Fibroblast of the aortic adventitia (primary cell): ENCODE measurements at places on chromosomes 12 and 14. TPM values are rescaled to one million over a fixed set of nuclear protein-coding genes. Genes with fewer than 3 reads are reported as not detected.

GRCh38 chr14:101849125-101849524, 87.6 kb downstream of the PPP2R5C start:
- no peak for DNase-seq

DNA sequence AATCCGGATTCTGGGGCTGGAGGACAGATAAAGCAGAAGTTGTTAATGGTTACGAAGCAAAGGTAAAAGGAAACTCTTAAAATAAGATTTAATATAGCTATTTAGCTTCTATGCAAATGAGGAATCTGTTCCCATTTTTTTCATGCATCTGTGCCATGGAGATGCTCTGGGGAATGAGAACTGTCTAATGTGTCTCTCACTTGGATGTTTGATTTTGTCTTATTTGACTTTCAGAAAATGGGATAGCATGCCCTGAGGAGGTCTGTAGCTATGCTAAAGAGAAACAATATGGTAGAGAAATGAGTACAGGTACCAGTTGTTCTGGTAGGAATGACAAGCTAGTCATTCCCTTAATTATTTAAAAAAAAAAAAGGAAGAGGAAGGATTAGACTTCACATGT, 24.3 kb downstream of the C12orf76 start:
- DNase-seq: no peak

GRCh38 chr12:91482231-91482630, 299.6 kb upstream of the DCN start:
- DNase-seq: no peak

DNA sequence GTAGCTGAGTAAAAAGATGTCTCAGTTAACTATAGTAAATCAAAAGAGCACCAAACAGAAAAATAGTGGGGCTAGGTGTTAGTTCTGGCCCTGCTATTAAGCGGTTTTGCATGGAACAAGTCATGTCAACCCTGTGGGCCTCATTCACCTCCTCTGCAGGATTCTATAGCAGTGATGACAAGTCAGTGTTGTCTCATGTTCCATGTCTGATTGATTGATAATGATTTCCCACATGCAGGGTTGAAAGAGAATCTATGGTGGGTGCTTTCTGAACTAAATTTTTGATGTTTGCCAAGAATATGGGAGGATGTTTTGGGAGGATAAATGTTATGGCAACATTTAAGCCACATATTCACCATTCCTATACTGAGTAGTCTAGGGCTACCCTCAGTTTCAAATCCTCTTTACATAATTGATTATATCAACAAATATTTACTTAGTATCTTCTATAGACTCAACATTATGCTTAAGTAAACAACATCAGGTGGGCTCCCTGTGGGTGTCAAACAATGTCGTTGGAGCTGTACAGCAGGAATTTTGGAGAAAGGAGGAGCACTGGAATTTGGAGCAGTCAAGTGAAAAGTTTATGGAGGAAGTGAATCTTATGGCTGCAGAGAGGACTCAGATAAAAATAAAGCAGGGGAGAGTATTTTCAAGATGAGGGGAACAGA, 48.6 kb downstream of the IRAK3 start:
- no peak for DNase-seq

DNA sequence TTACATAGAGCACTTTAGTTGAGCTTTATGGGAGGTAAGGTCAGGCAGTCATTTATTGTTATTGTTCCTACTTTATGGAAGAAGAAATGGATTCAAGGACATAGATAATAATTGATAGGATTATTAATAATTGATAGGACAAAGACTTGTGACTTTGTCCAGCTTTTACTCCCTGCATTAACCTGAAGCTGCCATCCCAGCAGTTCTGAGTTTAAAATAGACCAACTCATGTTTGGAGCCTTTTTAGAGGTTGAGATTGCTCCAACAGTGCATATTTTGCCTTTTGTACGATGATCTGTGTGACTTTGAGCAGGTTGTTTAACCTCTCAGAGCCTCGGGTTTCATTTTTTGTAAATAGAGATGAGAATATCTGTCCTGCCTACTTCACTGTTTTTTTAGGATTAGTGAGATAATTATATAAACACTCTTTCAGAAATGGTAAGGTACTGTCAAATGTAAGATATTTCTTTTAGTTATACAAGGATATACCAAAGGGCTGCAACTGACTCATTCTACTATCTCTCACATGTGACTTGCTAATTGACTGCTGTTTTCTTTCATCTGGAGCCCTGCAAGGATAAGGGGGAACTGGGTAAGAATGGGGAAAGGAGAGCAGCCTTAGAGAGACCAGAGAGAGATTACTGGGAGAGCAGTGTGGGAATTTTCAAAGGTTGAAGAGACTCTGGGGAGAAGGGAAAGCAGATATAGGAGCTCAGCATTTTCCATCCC, 15.3 kb downstream of the WDR20 start:
- peak; percentile 63 for DNase-seq

DNA sequence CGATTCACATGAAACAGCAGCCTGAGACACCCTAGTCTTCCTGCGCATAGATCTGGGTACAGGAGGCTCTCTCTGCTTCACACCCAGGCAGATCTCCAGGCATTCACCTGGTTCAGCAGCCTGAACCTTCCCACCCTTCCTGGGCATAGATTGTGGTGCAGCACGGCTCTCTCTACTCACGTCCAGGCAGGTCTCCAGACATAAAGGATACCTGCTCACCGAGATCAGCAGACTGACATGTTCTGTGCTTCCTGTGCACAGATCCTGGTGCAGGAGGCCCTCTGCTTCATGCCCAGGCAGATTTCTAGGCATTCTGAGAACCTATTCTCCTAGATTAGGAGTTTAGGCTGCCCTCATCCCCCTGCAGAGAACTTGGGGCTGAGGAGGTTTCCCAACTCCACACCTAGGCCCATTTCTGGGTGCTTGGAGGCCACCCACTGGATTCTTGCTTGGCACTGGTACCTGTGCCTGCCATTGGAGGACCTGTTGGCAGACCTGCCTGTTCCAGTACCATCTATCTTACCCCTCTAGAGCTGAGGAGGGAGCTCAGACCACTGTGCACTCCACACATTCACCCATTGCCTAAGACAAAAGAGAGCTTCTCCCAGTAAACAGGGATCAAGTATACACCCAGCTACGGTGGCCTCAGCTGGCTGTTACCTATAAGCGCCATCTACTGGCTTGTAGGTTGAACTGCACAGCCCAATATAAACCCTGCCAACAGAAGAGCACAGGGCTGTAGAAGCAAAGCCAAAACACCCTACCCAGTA, 28.0 kb upstream of the GARIN6 start:
- no peak for DNase-seq

Gene CACNA1C
- total RNA-seq: 6.0 and 16.6 TPM in 2 replicates

DNA sequence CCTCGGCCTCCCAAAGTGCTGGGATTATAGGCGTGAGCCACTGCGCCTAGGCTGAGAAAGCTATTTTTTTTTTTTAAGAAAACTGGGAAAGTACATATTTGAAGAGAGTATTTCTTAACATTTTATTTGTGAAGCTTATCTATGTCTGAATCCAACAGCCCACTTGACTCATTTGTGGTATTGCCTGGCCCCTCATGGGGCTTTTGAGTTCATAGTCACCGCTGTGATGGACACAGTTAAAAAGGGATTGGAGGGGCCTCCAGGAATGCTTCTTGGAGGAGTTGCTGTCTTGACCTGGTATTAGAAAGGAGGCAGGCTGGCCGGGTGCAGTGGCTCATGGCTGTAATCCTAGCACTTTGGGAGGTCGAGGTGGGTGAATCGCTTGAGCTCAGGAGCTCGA, 26.5 kb downstream of the BCL7A start:
- DNase-seq: peak; percentile 52

DNA sequence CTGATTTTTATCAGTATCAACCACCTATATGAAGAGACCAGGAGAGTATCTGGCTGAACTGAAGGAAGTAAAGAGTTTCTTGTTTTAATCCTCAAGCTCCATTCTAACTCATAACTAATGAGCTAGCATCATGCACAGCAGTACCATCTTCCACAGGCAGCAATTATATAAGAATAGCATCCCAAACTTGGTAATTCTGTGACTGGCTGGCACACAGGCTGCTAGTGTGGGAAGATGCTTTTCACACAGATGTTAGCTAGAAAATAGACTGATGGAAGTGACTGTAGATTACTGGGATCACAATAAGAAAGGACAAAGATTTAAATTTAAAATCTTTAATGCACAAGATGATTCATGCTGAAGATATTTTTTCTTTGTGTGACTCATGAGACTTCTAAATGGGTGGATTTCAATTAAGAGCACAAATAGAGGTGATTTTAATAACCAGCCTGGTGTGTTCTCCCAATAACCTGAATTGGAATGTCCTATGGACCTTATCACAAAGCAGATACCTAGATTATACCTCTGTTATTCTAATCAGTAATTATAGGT, 417.7 kb upstream of the ATXN7L3B start:
- no peak for DNase-seq

DNA sequence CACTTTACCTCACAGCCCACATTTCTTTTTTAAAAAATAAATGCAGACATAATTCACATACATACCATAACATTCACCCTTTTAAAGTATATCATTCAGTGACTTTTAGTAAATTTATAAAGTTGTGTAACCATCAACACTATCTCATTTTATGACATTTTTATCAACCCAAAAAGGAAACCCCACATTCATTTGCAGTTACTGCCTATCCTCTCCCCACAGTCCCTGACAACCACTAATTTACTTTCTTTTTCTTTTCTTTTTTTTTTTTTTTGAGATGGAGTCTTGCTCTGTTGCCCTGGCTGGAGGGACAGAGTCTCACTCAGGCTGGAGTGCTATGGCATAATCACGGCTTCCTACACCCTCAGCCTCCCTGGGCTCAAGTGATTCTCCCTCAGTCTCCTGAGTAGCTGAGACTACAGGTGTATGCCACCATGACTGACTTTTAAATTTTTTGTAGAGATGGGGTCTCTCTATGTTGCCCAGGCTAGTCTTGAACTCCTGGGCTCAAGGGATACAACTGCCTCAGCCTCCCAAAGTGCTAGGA, 1.5 kb upstream of the EP400 start:
- DNase-seq: no peak

- DNase-seq: peak; percentile 84
Observed at GRCh38 chr14:53391156-53391555, 238.0 kb upstream of the DDHD1 start.
